ENCODE measurements at places on chromosomes 2 and 18. TPM values are rescaled to one million over a fixed set of nuclear protein-coding genes. Genes with fewer than 3 reads are reported as not detected.
A peak's percentile ranks its signal among the peaks of the same experiment; 100 is the strongest.

DNA sequence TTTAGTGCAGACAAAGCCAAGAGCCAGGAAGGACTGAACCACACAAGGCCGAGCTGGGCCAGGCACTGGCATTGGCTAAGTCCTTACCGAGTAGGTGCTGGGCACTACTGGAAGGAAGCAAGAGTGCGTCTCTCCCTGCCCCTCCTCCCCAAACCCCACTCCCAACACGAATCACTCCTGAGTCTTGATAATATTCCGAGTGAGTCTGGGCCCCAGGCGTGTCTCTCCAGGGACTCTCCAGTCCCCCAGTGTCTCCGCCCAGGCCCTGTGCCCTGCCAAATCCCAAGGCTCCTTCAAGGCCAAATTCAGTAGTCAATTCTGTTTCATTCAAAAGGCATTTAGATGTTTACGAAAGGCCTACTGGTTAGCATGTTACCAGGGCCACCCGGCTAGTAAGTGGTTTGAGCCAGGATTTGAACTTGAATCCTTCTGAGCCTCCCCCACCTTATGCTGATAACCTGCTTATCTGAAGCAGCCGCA lies 82.8 kb downstream of the GLI2 start:
- peak; percentile 39 for DNase-seq

DNA sequence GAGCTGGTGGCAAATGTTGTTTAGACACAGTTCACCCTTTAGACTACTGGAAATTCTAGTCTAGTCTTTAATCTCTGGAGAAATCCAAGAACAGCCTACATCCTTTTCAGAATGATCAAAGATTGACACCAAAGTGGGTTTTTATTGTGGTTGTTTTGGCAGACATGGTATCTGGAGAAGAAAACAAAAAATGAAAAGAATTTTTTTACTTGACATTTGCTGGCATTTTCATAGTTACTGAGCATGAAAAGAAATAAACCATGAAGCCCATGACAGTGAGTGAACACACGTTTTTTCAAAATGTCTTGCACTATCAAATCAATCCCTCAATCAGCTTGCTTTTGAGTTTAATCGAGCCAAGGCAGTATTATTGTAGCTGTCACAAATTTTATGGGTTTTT lies 125.3 kb downstream of the CCBE1 start:
- no peak for DNase-seq

GRCh38 chr2:46361920-46362666 lies 64.9 kb downstream of the EPAS1 start:
- no peak for DNase-seq

SNORC gene
- total RNA-seq: 38.2 TPM

FBXO48 gene
- total RNA-seq: 2.1 TPM

LBX2 gene
- 1.7 TPM for total RNA-seq

DNA sequence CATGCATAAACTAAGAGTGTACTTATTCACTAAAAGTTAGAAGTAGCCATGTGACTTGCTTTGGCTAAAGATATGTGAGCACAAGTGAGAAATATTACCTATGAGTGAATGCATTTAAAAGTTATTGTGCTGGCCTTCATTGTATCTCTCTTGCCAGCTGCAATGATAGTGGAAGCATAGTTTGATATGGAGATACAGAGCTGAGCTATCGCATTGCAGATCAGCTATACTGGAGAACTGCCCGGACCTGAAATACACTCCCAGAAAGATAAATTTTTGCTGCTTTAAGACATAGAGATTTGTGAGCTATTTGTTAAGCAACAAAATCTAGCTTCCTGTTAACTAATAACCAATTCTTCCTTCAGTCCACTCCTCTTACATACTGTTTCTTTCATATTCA lies 571.1 kb downstream of the CPS1 start:
- DNase-seq: no peak

DNA sequence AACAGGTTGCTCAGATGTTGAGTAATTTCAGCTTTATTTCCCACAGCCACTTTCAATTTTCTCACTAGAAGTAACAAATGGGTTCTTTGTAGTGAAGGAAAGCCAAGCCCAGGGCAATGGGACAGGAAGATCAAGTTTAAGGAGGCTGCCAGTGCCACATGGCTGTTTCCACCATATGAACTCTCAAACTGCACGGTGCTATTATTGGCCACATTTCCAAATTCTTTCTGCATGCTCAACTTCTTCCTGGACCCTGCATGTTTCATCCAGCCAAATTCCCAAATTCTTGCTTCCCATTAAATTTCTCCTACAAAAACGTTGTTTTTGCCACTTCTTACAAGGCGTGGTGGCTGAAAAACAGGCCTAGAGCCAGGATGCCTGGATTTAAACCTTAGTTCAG lies 193.3 kb upstream of the SPHKAP start:
- no peak for DNase-seq

CLIP4 gene
- total RNA-seq: 3.5 TPM

RAMP1 gene
- total RNA-seq: 24.8 TPM

LHCGR gene
- not detected for total RNA-seq

NFE2L2 gene
- 73.1 TPM for total RNA-seq

DNA sequence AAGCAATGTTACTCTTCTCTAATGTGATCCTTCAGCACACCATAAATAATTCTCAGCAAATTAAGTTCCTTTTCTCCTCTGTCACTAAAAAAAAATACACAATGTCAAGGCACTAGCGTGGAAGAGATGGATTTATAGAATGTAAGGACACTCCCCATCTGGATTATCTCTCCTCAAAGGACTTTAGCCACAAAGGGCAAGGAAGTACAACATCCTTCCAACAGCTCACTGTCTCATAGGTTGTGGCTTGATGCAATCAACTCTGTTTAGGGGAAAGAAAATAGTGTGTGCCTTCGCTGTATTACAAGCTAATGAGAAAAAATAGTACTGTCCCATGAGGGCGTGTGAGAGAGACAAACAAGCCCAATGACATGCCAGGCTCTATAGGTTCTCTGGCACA lies 129.1 kb upstream of the DNMT3A start:
- DNase-seq: no peak

CRIM1 gene
- 105 TPM for total RNA-seq

DNA sequence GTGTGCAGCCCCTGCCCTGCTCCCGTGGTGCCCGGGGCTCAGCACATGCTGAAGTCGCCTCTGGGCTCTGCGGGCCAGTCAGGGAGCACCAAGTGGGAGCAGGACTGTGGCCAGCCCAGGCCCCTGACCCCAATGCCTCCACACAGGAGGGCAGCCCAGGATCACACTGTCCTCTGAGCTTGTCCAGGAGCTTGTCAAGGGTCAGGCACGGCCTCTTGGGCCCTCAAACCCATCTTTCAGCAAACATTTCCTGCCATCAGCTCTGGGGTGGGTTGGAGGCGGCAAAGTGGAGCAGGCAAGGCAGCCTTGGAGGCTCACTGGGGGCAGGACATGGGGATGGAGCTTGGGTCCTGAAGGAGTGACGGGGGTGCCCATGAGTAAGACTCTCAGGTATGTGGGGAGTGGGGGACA lies 10.3 kb downstream of the SNED1 start:
- DNase-seq: no peak

- DNase-seq: no peak
Measured at GRCh38 chr2:66573821-66574233, 138.9 kb downstream of the MEIS1 start.

DNA sequence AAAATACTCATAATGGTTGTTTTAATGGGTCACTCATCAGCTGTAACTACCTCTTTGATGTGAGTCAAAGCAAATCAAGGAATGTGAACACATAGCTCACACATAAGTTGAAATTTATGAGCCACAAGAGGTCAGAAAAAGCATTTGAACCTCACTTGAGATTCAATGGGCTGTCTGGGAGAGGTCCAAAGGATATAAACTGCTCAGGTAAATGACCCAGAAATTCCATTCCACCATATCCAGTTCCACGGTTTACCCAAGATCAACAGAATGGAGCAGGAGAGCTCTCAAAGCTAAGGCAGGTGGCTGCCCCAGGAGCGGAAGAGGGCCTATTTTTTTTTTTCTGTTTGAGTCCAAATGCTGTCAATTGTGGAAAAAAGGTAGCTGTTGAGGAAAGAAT lies 464.1 kb downstream of the TNS1 start:
- DNase-seq: no peak

DNA sequence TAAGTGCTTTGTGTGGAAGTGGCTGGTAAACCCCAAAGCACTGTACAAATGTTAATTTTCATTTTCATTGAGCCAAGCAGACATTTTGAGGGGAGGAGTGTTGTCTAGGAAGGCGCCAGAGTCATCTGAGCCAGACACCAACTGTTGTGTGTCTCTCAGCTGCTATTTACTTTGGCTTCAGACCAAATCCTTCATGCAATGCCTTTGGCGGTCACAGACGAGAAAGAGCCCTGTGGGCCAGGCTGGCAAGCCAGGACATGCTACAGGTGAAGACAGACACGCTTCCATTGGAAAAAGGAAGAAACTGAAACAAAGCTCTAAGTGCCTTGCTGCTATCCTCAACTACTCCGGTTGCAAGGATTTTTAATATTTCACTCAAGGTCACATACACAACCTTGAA lies 115.4 kb upstream of the CDC42EP3 start:
- peak; percentile 61 for DNase-seq

GRCh38 chr18:23872701-23873550 lies 141.6 kb upstream of the TTC39C start:
- peak; percentile 93 for DNase-seq

SERPINB7 gene
- total RNA-seq: 0.22 TPM

- DNase-seq: no peak
Measured at GRCh38 chr2:217206016-217206725, 346.3 kb upstream of the TNP1 start.

- no peak for DNase-seq
Measured at GRCh38 chr2:46793423-46794416, 121.9 kb downstream of the MCFD2 start.

DNA sequence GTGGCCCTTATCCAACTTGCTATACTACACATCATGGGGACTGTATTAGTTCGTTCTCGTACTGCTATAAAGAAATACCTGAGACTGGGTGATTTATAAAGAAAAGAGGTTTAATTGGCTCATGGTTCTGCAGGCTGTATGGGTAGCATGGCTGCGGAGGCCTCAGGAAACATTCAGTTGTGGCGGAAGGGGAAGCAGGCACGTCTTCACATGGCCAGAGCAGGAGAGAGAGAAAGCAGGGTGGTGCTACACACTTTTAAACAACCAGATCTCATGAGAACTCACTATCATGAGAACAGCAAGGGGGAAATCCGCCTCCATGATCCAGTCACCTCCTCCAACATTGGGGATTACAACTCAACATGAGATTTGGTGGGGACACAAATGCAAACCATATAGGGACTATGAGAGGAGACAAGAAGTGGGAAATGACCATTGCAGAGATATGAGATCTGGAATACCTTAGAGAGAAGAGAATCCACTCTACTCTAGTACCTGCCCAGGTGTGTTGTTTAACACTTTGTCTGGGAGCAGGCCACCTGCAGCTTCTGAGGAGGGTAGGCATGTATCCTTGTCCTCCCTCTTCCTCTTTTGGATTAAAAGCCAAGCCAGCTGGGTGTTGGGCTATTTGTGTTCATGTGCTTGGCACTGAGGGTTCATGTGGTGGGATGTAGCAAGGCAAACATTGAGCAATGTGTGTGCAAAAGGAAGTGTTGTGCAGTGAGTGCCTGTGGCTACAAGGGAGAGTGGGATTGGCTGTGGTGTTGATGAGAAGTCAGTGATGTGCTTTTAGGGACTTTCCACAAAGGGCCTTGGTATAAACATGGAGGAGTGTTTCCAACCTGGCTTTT lies 22.8 kb downstream of the TTLL4 start:
- DNase-seq: peak; percentile 41

DNA sequence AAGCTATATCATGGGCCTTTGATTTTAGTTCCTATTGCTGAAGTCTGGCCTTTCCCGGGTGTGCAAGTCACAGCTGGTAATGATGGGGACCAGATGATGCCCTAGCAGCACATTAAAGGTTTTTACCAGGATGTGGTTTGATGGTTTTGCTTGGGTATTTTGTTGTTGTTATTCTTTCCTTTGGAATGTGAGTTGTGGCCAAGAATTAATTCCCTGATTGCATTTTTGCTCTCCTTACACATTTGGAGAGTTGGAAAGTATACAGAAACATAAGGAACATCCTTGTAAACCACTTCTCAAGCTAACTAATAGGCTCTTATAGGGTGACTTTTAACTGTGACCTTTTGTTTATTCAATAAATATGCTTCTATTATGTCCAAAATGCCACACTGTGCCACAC lies 154.1 kb upstream of the MMADHC start:
- DNase-seq: no peak

GRCh38 chr2:66050392-66050791 lies 384.5 kb upstream of the MEIS1 start:
- DNase-seq: no peak

MAL gene
- total RNA-seq: 4.2 TPM

DNA sequence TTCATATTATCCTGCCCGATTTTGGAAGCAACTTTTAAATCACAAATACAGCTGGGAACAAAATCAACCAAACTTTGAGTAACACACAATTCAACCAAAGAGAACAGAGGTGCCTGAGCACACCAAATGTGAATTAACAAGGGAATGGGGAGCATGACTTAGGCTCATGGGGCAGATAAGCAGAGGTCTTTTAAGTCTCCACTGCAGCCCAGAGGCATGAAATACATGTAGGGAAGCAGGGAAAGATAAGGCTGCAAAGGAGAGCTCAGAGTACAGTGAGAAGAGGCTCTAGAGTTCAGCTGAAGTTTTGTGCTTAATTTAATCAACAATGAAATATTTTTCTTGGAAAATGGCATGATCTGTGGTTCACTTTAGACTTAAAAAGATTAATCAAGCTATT lies 49.0 kb downstream of the CYTIP start:
- no peak for DNase-seq

GRCh38 chr2:20214566-20215182 lies 10.3 kb downstream of the SDC1 start:
- no peak for DNase-seq

- DNase-seq: no peak
Measured at GRCh38 chr2:138272524-138273195, 228.9 kb upstream of the SPOPL start.

DNA sequence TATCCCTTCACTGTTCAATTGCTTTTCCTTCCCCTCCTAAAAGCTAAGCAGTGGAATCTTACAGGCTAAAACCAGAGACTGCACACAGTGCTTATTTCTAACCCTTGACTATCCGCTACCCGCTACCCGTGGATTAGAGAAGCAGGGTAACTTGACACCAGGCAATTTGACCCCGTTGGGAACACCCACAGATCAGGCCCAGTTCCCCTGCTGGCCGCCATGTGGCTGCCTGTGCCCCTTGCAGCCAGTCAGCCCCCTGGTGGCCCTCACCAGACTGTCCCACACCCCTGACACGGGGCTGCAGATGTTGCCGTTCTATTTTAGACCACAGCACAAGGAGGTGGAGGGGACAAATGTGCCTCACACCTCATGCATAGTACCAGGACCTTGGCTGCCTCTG lies 74.8 kb downstream of the TXNL1 start:
- DNase-seq: no peak

GLI2 gene
- 1.4 TPM for total RNA-seq

- no peak for DNase-seq
Measured at GRCh38 chr2:203591642-203592041, 56.5 kb upstream of the RAPH1 start.

GRCh38 chr2:71243634-71244301 lies 16.9 kb upstream of the PAIP2B start:
- DNase-seq: no peak

TP53I3 gene
- total RNA-seq: 91.7 TPM

TEX44 gene
- not detected for total RNA-seq

HK2 gene
- 172 TPM for total RNA-seq
